ENCODE measurements at places on chromosomes 16 and 17. TPM values are rescaled to one million over a fixed set of nuclear protein-coding genes. Genes with fewer than 3 reads are reported as not detected.

The C16orf46 gene
- not detected for total RNA-seq

- no peaks in the 10 kb centered on the region for H3K27me3 ChIP-seq
- no peak within 1 kb of the TSS for H3K4me3 ChIP-seq
- H3K4me1 ChIP-seq = no peaks in the 10 kb centered on the region
Measured at GRCh38 chr16:85112364-85112763, at the start of gene CIBAR2. CIBAR2 (minus strand) TSS chr16:85112472; CDS start chr16:85112352, 120 bp downstream.

DNA sequence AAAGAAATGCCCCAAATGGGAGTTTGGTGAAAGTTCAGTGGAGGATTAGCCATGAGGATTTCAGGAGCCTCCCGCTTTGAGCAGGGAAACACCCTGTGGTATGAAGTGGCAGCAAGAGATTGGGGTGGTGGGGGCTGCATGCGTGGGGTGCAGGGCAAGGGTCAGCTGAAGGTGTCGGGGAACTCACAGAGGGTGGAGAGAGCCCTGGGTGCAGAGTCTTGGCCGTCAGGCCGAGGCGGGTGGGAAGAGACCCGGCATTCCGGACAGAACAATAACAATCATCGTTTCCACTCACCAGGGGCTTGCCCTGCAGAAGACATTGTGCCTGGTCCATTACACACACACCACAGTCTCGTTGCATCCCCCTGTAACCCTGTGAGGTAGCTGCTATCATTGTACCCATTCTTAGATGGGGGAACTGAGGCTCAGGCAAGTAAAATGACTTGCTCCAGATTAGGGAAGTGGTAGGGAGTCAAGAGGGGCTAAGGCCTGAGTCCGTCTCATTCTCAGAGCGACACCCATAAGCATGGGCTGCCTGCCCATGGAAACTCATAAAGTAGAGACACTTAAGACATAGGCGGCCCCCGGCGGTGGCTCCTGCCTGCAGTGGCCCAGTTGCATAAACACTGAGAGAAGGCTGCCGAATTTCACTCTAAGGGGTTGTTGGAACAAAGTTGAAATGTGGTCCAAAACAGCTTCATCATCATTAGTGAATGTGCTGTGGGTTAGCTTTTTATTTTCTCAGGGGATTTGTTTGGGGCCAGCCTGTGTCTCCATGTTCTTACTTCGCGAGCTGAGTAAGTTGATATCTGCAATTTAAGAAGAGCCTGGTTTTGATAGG is 93.3 kb downstream of the CMIP start:
- peaks cover 2% of the 10 kb centered on the region for H3K4me1 ChIP-seq
- no peak overlapping the region for H3K27ac ChIP-seq
- no peaks in the 10 kb centered on the region for H3K27me3 ChIP-seq
- DNase-seq = no peak

GRCh38 chr17:13813347-13814240 is 211.9 kb upstream of the HS3ST3A1 start:
- no peak for DNase-seq
- H3K27ac ChIP-seq = no peak overlapping the region
- H3K4me1 ChIP-seq = no peaks in the 10 kb centered on the region
- no peaks in the 10 kb centered on the region for H3K27me3 ChIP-seq
- no peaks in the 10 kb centered on the region for H3K36me3 ChIP-seq

- no peaks in the 10 kb centered on the region for H3K36me3 ChIP-seq
- H3K27me3 ChIP-seq = no peaks in the 10 kb centered on the region
- H3K4me1 ChIP-seq = no peaks in the 10 kb centered on the region
- no peak for DNase-seq
Measured at GRCh38 chr17:33981711-33982601, 273.1 kb upstream of the CCL2 start.

- H3K4me3 ChIP-seq = no peak overlapping the region
- no peaks in the 10 kb centered on the region for H3K36me3 ChIP-seq
- no peak for DNase-seq
- no peaks in the 10 kb centered on the region for H3K27me3 ChIP-seq
- H3K4me1 ChIP-seq = peaks cover 14% of the 10 kb centered on the region
Measured at GRCh38 chr17:16281351-16281750, 64.3 kb downstream of the PIGL start.

- H3K27me3 ChIP-seq = no peaks in the 10 kb centered on the region
- no peak overlapping the region for H3K27ac ChIP-seq
- H3K4me1 ChIP-seq = no peaks in the 10 kb centered on the region
- H3K4me3 ChIP-seq = no peak overlapping the region
- DNase-seq = no peak
Measured at GRCh38 chr17:72884066-72884465, 208.4 kb downstream of the SLC39A11 start.
